ENCODE measurements at places on chromosomes 3 and 15.

DNA sequence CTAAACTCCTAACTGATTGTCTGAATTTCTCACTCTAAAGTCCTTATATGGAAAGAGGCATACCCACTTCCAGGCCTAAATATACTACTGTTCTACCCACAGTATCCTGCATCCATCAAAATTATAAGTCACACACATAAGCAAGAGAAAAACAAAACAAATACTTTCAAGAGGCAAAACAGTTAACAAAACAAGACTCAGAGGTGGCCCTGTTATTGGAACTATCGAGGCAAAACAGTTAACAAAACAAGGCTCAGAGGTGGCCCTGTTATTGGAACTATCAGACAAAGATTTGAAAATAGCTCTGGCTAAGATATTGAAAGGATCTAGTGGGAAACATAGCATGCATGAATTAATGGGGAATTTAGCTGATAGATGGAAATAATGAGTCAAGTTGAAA is 224.2 kb upstream of the CGNL1 start:
- DNase-seq: no peak

DNA sequence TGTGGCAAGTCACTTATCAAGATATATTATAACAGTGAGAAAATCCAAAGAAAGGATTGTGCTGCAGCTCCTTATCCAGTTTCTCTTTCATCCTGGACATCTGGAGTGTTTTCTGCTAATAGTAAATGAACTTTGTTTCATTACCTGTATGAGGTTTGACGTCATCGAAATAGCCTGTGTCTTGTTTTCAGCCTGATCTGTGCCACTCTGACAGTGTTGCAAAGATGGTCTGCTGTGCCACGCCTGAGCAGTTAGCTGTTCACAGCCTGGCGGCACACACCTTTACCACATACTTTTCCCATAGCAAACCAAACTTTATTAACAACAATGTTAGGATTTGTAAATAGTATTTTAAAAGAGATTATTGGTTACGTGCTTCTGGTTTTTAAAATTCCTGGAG is 34.0 kb downstream of the YEATS2 start:
- DNase-seq: no peak

GRCh38 chr3:31185062-31185357 is 290.5 kb upstream of the GADL1 start:
- no peak for DNase-seq

GRCh38 chr3:65807225-65807624 is 231.5 kb downstream of the MAGI1 start:
- DNase-seq: no peak

DNA sequence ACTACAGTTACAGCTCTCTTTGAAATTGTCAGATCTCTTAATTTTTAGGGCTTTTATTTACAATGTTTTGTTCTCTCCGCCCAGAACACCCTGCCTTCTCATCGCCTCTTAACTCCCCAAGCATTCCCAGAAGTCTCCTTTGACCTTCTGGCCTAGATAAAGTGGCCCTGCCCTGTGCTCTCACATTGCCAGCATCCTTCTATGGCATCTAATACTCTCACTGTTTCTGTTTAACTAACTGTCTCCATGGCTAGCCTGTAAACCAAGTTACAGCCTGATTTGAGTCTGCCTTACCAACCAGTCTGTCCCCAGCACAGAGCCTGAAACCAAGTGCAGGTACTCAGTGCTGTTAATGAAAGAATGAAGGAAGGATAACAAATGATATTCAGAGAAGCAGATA is 19.9 kb downstream of the COL8A1 start:
- DNase-seq: no peak

DNA sequence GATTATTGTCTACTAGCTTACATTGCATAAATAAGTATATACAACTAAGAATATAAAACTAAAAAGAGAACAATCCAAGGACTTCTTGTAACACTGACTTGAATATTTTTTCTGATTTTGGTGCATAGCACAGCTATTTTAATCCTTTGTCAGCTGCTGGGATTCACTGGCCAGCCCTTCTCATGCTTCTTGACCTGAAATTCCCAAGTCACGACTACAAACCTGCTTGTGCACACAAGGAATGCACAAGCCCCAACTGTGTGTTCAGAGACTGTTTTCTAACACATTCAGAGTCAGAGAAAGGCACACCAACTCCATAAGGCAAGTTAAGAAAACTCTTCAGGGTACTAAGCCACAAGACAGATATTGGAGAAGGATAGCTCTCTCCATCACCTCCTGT is 80.9 kb downstream of the TNIK start:
- no peak for DNase-seq

DNA sequence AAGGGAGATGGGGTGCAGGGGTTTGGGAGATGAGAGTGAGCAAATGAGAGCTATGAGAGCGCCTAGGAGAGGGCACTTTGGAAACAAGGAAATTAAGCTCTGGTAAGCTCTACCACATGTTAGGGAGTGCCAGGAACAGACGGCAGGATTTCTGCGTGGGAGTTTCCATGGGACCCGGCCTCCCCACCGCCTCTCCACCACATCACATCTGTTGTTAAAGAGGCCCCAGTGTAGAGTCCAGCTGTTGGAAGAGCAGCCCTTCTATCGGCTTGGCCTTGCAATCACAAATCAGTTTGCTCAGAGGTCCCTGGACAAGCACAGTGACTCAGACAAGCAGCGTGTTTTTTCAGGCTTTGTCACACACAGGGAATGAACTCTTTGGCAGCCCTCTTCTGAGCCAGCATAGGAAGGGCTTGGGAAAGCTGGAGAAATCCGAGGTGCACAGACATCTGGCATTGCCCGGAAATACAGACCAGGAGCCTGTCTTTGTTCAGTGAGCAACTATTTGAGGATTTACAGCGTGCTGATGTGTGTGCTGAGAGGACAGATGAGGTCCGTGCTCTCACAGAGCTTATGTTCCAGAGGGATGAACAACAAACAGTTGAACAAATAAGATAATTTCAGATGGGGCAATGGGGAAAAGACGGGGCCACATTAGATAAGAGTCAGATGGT is 370.6 kb upstream of the PROK2 start:
- no peak for DNase-seq

DNA sequence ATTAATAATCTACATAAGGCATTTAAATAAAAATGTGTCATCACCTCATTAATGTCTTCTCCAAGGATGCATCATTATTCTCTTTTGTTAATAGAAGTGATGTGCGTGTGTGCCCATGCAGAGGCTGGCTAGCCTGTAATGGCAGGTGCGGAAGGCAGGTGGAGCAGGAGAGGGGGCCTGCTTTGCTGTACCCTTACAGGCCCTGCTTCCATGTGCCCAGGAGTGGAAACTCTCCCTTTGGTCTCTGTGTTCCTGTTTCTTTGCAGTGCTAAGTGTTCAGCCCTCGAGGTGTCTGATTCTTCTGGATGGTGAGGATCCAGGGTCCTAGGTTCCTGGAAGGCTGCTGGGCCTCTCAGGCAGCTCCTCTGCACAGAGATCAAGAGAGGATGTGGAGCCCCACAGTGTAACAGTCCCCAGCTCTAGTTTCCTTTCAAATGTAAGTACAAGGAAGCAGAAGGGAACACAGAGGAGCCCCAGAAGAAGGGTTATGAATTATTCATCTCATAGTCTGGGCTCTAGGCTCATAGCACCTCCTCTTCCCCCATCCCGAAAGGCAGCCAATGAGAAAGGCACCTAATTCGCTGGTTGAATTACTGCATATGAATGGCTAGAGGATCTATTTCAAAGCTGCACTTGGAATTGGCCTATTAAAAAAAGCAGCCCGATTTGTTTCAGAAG is 39.2 kb upstream of the AGBL1 start:
- no peak for DNase-seq

DNA sequence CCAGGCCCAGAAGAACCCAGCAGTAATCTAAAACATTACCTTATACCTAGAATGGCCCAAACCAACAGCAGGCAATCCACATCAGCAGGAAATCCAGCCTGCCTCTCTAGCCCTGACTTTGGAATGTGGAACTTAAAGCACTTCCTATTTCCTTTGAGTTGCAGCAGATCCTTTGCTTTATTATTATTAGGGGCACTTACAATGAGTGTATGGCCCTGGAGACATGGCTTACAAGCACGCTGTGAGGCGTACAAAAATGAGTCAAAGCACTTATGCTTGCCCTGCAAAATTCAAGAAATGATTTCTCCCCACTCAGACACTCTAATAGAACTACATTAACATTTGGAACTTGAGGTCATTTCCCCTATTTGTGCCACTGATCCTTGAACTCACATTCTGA is 9.5 kb upstream of the KNSTRN start:
- no peak for DNase-seq

GRCh38 chr3:172560026-172560425 is 36.8 kb upstream of the TNFSF10 start:
- no peak for DNase-seq

GRCh38 chr3:50475348-50475747 is 28.1 kb downstream of the CACNA2D2 start:
- no peak for DNase-seq

DNA sequence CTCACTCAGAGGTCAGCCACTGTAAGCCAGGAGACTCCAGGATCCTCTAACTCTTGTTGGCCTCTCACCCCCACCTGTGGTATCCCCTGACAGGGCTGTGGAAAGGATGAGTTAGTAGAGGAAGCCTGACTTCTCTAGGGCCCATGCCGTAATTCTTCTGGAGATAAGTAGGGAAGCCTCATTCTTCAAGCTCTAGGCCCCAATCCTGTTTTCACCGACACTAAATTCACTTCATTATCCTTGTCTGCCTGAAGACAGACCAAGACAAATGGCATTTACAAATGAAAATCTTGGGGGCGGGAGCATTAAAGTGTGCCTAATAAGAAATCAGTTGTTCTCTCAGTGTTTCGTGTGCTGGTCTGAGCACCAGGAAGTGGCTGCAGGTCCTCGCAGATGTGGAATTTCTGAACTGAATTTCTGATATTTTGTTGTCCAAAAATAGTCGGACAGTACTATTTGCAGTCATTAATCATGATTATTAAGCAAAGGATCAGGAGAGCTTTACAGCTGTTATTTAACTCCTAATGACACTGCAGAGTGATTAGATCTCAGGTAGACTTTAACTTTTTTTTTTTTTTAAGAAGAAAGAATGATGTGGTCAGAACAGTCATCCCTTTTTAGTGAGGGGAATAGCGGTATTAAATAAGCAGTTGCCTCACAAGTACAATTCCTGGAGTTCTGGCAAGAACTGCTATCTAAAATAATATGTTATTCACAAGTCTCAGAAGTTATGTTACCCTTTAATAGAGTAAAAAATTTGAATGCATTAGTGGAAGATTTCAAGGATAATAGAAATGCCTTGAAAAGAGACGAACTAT is 58.4 kb downstream of the RBMS3 start:
- DNase-seq: no peak

GRCh38 chr3:12413721-12414255 is 70.5 kb upstream of the TSEN2 start:
- DNase-seq: no peak

- DNase-seq: no peak
Measured at GRCh38 chr3:87077355-87077754, 86.4 kb upstream of the VGLL3 start.

- no peak for DNase-seq
Measured at GRCh38 chr15:91965501-91966193, 112.1 kb downstream of the SLCO3A1 start.

GRCh38 chr15:57582090-57582489 is 9.6 kb upstream of the MYZAP start:
- DNase-seq: no peak

GRCh38 chr3:105364128-105364527 is 2.6 kb upstream of the ALCAM start:
- no peak for DNase-seq

GRCh38 chr3:82224661-82225060 is 463.2 kb upstream of the GBE1 start:
- no peak for DNase-seq

- DNase-seq: no peak
Measured at GRCh38 chr15:62141643-62142588, 23.2 kb downstream of the C2CD4B start.

DNA sequence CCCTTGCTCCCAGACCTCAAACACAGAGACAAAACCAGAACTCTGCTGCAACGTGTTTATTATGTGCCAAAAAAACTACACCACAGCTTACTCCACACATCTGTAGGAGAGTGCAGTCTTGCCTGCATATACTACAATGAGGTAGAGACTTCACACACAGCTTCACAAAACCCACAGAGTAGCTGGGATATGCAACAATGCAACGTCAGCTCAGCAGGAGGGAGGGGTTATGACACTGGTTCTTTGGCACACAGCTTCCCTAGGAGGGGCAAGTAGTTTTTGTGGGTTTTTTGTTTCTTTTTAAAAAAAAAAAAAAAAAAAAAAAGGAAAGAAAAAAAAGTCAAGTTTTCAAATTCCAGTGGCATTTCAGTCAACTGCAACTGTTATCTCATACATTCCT is 2.9 kb upstream of the RPS17 start:
- DNase-seq: no peak

- DNase-seq: no peak
Measured at GRCh38 chr3:78322780-78323179, 1282.9 kb downstream of the ROBO2 start.

DNA sequence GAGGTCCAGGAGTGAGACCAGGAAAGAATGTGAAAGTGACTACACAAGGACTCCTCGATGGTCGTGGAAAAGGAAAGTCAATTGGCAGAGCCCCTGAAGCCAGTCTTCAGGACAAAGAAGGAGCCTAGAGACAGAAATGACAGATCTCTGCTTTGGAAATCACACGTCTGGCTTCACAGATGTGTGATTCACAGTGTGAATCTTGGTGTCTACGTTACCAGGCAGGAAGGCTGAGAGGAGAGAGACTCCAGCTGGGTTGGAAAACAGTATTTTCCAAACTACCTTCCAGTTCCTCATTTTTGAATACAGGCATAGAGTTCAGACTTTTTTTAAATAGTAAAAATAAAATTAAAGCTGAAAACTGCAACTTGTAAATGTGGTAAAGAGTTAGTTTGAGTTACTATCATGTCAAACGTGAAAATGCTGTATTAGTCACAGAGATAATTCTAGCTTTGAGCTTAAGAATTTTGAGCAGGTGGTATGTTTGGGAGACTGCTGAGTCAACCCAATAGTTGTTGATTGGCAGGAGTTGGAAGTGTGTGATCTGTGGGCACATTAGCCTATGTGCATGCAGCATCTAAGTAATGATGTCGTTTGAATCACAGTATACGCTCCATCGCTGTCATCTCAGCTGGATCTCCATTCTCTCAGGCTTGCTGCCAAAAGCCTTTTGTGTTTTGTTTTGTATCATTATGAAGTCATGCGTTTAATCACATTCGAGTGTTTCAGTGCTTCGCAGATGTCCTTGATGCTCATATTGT is 6.0 kb downstream of the CCR2 start:
- peak; percentile 65 for DNase-seq

DNA sequence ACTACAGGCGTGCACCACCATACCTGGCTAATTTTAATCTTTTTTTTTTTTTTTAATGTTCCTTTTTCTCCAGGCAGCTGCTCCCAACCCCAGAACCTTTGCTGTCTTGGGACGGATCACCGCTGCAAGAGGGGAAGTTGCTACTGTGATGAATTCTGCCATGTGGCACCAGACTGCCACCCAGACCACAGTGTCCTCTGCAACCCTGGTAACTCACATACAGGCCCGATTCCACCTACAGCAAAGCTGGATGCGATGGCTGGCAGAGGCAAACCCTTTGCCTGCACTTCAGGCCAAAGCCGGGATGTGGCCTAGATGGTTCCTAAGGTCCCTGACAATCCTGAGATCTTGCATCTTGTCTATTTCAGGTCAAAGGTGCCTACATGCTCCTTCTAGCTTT is 12.7 kb upstream of the MUC20 start:
- DNase-seq: no peak

All from GM12864 (cell line).